ENCODE measurements at places on chromosomes 16 and 17.

GRCh38 chr17:35890774-35891155 is 10.6 kb upstream of the CCL5 start:
- DNase-seq = peak; percentile 50

DNA sequence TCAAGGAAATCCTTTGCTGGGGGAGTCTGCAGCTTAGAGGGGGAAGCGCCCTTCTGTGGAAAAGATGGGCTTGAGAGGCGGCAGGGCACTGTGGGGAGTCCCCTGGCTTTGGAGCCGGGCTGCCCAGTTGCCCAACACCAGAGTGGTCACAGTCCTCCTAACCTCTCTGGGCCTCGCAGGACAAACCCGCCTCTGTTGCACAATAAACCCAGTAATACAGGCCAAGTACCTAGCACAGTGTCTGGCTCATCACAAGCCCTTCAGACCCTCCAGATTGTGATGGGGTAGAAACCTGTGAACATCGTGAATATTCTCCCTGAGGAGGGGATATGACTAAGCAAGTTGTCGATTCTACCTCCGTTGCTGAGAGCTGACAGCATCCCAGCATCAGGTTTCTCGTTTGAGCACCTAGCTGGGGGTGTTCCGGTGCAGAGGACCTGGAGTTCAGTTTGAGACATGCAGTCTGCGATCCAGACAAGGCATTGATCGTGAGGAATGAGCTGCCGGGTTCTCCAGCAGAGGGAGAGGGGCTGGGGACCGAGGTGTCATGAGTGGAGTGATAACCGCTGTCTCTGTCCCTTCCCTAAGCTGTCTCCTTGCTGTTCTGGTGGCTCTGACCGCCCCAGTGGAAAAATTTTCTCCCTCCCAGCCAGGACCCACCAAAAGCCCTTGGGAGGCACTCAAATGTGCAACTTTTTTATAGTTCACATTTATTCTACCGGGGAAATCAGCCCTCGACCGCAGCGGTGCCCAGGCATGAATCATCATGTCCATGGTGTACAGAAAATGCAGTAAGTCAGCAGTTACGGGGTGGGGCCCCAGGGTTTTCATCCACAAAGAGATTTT is 161.9 kb downstream of the WSCD1 start:
- no peak for DNase-seq

- DNase-seq = no peak
Measured at GRCh38 chr17:33701910-33702309, 408.8 kb upstream of the ASIC2 start.

GRCh38 chr16:72666267-72666666 is 381.7 kb downstream of the ZFHX3 start:
- DNase-seq = no peak

- DNase-seq = no peak
Measured at GRCh38 chr17:66777689-66778225, 57.2 kb upstream of the CACNG5 start.

Data from GM10248 (cell line).